NCI-H2107 (cell line): ENCODE measurements at places on chromosomes 6 and 20.

DNA sequence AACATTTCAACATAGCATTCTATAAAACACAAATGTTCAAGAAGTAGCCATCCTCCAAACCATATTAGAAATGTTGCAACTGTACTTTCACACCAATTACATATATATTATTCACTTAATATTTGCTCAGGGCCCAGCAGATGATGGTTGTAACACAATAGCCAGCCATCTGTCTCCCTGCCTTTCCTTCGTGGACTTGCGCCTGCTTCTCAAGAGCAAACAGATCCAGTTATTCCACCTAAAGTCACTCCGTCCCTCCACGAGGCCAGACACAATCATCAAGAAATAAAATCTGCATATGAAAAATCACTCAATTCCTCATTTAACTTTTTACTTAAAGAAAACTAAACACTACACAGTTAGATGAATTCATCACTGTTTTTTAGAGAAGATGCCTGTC is 160.4 kb downstream of the RALGAPA2 start:
- DNase-seq = no peak

- DNase-seq = no peak
These were observed 223.3 kb upstream of the STXBP5 start for GRCh38 chr6:146980900-146981329.

GRCh38 chr20:23669866-23670265 is 19.0 kb downstream of the CST4 start:
- DNase-seq = no peak

GRCh38 chr6:126873351-126873750 is 245.1 kb upstream of the RSPO3 start:
- DNase-seq = no peak

GRCh38 chr20:37954626-37955025 is 51.7 kb downstream of the VSTM2L start:
- no peak for DNase-seq

GRCh38 chr6:42428326-42429041 is 23.2 kb downstream of the TRERF1 start:
- no peak for DNase-seq
